GM13977 (cell line): ENCODE measurements at places on chromosomes 2 and 18.

DNA sequence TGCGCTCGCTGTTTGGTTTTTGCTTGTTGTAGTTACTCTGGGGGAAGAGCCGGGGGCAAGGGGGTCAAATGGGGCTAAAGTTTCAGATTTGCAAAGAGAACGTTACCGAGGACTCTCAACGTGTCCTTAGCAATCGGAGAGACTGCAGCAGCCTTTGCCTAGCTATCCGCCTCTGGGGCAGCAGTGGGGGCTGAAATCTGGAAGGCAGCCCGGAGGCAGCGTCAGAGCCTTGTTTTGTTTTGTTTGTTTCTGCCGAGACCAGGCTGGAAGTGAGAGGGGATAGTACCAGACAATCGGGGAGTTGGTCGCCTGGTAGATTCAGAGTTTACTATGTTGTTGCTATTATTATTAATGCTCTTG, 1.2 kb downstream of the CDH20 start:
- no peak for DNase-seq

GRCh38 chr2:43021791-43022509, 204.5 kb downstream of the ZFP36L2 start:
- no peak for DNase-seq

DNA sequence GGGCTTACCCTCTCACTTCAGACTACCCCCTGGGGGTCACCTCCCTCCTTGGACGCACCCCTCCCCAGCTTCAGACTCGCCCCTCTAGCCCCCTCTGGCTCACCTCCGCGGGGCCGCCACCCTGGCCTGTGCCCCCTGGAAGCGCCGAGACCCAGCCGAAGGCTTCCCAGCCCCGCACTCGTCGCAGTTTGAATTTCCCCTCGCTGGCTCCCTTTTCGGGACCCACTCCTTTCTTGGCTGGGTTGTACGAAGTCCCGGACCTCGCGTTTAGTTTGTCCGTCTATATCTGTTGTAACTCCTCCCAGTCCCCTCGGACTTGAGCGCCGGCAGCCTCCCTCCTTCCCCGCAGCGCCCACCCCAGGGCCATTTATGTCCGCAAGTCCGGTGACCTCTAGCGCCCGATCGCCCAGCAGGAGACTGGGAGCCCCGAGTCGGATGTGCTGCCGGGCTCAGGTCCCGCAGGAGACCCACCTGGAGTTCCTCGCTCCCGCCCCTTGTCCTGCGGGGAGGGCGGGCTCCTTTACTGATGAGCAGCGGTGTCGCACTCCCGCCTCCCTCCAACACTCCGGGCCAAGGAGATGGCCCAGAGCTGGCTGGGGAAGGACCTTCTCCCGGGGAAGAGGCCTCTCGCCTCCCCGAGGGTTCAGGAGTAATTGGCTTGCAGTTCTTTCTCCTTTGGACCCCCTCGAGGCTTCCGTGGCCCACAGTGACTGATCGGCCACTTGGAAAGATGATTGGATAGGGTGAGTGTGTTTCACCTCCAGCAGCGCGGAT, 692 bp upstream of the RAX start:
- no peak for DNase-seq

GRCh38 chr2:119476301-119477112, 44.9 kb downstream of the TMEM37 start:
- DNase-seq, result peak; percentile 84

DNA sequence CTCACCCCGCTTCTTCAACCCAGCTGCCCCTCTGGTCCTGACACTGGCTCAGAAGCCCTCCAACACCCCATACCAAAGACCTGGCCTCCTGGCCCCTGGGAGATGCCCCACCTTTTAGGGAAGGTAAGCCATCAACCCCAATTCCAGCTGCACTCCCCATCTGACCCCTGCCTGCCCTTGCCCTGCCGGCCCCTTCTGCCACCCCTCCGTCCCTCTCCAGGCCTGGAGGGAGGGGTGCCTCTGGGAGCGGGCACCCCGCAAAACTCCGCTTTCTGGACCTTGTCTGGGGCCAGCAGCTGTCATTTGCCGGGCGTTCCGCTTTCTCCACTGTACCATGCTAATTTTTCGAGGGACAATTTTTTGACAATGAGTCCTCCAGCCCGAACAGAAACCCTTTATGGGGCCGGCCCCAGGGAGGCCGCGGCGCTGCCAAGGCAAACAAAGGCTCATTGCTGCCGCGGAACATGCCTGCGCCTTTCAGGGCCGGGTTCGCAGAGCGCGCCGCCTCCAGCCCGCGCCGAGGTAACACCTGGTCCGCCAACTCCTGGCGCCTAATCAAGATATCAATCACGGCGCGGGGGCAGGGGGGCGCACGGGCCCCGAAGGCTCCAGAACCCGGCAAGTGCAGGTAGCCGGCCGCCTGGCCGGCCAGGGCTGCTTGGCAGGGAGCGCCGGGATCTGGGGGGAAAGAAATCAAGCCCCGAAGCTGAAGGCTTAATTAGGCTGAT, 96.0 kb downstream of the INHBB start:
- no peak for DNase-seq

- no peak for DNase-seq
Measured at GRCh38 chr2:238854246-238854645, 6.4 kb downstream of the TWIST2 start.

- no peak for DNase-seq
Measured at GRCh38 chr2:65379721-65380171, 52.7 kb downstream of the SPRED2 start.

DNA sequence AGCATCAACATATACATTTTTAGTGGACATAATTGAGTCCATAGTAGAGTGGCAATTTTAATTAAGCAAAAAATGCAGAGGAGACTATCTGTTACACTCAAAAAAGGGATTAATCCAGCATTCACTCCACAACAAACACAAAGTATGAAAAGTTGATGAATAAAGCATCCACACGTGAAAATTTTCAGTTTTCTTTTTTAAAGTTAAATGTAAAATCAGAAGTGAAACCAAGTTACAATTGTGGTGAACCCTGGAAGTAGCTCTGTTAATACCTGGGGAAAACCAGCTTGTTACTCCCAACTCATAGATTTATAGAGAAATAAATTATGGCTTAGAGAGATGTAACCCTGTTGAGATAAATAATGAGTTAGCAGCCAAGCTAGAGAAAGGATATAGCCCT, 807.8 kb downstream of the TRIB2 start:
- peak; percentile 12 for DNase-seq

DNA sequence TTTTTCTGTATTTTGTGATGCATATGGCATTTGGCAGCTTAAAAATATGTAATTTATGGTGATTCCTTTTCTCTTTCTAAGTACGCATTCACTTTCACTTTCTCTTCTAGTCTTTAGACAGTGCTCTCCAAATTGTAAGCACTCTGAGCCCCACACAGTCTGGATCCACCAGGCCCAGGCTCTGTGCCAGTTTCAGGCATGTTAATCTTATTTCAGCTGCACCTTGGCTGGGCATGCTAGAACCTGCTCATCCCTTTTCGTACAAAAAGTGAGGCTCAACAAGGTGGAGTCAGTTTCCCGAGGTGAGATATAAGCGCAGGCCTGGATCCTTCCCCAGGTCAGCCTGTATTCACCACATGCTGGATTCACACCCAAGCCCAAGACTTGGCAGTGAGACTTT, 203.9 kb downstream of the MTX2 start:
- no peak for DNase-seq

DNA sequence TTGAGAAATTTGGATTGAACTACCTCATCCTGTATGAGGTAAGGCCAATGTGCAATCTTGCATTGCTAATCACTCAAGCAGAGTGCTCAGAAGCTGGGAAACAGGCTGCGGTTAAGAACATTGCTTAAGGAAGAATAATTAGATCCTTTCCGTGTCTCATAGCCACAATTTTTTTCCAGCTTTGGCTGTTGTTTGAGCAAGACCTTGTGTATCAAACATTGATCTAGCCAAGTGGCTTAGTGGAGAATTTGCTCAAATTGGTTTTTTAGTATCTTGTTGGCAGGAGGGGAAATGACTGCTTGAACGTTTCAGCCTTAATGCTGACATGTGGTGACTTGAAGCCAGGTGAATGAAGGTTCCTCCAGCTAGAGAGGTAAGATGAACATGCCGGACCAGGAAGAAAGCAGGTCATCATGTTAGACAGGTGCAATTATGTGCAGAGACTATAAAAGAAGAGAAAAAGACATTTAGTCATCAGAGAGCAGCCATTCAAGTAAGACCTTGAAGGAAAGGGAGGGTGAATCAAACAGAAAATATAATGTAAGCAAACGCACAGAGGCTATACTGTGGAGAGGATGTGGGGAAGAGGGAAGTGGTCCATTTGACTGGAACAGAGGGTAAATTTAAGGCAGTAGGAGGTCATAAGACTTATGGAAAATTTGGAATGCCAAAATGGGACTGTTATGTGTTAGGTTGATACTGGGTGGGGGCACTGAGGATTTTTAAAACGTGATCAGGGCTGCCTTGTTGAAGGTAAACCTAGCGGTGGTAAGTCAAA, 98.9 kb upstream of the CYP1B1 start:
- DNase-seq, result no peak

DNA sequence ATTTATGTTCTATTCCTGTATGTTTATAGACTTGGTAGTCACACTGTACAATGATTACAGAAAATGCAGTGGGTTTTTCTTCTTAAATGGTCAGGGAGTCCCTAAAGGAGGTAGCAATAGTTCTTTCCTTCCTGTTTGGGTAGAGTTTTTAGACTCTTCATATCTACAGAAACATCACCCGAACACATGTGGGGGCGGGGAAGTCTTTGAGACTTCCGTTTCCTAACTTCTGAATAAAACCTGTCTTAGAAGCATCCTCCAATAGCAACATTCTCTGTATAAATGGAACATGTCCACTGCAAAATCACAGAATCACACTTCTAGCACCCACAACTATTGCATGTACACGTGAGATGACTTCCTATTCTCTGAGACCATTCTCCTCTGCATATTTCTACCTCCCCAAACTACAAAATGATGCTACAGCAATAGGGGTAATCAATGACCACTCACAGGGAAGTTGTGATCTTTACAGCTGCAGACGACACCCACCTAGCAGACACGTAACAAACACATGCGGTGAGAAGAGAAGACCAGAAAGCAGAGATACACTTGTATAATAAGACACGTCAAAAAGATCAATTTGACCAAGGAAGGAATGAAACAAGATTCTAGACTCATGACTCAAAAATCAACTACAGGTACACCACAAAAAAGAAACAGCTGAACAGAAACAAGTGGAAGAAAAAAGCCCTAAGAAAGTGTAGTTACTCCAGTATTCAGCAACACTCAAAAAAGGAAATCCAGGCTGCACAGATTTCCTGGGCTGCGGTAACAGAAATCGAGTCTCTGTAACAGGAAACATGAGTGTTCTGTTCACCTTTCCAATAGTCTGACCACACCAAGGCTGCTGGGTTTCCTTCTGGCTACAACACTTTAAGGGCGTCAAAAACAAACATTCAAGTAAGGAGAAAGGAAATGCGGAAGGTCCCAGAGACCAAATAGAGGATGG, 120.4 kb downstream of the ZNF516 start:
- DNase-seq, result no peak

GRCh38 chr2:159185401-159186130, 100.9 kb downstream of the WDSUB1 start:
- peak; percentile 63 for DNase-seq

GRCh38 chr18:3645384-3646156, 195.6 kb downstream of the TGIF1 start:
- no peak for DNase-seq

GRCh38 chr18:26813043-26813442, 52.5 kb downstream of the AQP4 start:
- peak; percentile 26 for DNase-seq

GRCh38 chr18:67665266-67665665, 148.7 kb upstream of the DSEL start:
- no peak for DNase-seq

- no peak for DNase-seq
Measured at GRCh38 chr2:74846481-74846880, 12.6 kb downstream of the HK2 start.
